ENCODE measurements at places on chromosomes 11 and 22.

DNA sequence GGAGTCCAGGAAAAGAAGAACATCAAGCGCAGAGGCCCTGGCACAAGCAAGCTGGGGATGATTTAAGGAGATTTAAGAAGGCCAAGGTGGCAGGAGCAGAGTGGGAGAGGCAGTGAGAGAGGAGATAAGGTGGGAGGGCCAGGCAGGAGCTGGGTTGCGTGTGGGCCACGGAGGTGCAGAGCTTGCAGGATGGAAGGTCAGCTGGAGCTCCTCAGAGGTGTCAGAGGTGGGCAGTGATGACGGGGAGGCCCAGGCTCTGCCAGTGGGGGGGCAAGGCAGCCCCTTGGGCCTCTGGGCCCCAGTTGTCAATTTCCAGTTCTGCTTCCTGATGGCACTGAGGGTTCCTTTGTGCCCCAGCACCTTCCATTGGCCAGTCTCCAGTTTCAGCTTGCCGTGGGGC, 6.5 kb downstream of the FRMD8 start:
- no peak for DNase-seq

GRCh38 chr11:34605481-34606325, 15.2 kb upstream of the EHF start:
- no peak for DNase-seq

GRCh38 chr11:64796757-64797541, 6.1 kb downstream of the MAP4K2 start:
- DNase-seq = no peak

GRCh38 chr11:130738611-130739010, 177.7 kb downstream of the SNX19 start:
- no peak for DNase-seq

GRCh38 chr11:45287316-45287903, 1.3 kb upstream of the SYT13 start:
- DNase-seq = no peak

GRCh38 chr11:6657346-6657745, 1.7 kb upstream of the DCHS1 start:
- DNase-seq = no peak

GRCh38 chr22:46726066-46726985, 11.7 kb downstream of the CERK start:
- DNase-seq = no peak

DNA sequence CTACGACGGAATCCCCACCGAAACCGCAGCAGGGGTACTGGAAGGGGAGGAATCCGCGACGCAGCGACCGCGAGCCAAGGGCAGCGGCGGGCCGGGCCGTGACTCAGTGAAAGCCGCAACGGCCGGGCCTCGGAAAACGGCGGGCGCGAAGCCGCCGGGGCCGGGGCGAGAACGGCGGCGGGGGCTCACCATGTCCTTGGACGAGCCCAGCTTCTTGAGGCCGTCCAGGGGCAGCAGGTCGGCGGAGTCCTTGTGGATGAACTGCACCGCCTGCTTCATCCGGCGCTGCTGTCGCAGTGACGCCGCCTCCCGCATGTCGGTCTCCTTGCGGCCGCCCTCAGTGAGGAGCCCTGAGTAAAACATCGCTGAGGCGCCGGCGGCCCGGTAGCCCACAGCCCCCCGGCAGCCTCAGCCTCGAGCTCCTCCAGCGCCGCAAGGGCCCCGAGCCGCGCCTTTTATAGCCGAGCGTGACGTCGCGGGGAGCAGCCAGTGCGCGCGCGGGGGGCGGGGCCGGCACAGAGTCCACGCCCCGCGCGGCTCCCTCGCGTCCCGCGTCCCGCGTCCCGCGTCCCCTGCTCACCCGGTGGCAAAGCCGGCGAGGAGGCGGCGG, at the start of gene NRIP3:
Gene NRIP3, minus strand, starts transcription at position 429 of the 610 bp plus-strand sequence. Its CDS starts 66 bp downstream, at position 363.
- peak; percentile 66 for DNase-seq

GRCh38 chr22:17120711-17121232, 388 bp downstream of the TMEM121B start:
- peak; percentile 39 for DNase-seq

- no peak for DNase-seq
Observed at GRCh38 chr11:17351172-17351509, 459 bp upstream of the NCR3LG1 start.

GRCh38 chr11:66331542-66332370, 4.5 kb downstream of the RIN1 start:
- DNase-seq = no peak

DNA sequence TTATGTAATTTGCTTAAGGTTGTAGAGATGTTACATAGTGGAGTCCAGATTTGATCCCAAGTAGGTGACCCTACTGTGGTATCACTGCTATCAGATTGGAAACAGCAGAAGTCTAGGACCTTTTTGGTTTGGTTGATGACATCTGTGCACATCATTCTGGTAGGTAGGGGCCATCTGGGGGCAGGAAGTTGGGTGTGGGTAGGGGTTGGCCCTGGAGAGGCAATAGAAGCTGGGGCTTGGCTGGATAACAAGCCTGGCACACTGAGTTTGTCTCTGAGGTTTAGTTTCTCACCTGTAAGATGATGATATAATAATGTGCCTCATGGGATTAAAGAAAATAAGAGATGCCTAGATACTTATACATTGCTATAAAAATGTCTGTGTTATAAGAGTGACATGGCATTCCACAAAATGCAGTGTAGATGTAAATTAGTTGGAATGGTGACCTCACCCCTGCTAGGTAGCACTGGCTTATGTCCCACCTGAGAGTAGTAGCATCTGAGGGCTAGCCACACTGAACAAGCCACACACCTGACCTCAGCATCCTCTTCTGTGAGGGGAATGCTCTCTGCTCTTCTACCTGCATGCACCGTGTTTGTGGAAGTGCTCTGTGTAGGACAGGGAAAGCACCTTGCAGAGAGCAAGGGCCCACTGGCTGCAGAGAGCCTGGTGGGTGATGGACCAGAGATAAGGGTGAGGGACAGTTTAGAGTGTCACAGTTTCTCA, 36.9 kb downstream of the PTPRJ start:
- no peak for DNase-seq

GRCh38 chr22:24165673-24166072, 15.6 kb upstream of the SUSD2 start:
- DNase-seq = no peak

GRCh38 chr11:11709447-11710239, 87.8 kb upstream of the GALNT18 start:
- DNase-seq = no peak

DNA sequence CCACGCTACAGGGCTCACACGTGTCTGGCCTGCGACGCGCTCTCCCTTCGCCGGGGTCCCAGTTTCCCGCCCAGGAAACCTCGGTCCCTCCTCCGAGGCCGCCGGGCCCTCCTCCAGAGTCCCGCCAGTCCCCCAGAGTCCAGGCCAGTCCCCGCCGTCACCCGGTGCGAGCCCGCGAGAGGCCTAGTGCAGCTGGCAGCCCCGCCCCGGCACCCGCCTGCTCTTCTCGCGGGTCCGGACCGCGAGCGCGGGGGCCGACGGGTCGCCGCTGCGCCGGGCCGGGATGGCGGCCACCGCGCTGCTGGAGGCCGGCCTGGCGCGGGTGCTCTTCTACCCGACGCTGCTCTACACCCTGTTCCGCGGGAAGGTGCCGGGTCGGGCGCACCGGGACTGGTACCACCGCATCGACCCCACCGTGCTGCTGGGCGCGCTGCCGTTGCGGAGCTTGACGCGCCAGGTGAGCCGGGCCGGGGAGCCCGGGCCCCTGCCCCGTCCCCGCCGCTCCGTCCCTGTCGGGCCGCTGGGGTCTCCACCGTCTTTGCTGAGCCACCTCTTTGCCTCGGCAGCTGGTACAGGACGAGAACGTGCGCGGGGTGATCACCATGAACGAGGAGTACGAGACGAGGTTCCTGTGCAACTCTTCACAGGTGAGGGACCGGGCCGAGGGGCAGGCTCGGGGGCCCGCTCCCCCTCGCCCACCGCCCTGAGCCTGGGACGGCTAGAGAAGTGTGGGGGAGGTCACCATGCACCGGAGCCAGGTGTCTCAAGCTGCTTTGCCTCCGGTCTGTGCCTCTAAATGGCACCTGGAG, at the start of gene PTPMT1:
Gene PTPMT1, plus strand, starts transcription at position 260 of the 809 bp plus-strand sequence. Its CDS starts 24 bp downstream, at position 284.
- DNase-seq = peak; percentile 64

DNA sequence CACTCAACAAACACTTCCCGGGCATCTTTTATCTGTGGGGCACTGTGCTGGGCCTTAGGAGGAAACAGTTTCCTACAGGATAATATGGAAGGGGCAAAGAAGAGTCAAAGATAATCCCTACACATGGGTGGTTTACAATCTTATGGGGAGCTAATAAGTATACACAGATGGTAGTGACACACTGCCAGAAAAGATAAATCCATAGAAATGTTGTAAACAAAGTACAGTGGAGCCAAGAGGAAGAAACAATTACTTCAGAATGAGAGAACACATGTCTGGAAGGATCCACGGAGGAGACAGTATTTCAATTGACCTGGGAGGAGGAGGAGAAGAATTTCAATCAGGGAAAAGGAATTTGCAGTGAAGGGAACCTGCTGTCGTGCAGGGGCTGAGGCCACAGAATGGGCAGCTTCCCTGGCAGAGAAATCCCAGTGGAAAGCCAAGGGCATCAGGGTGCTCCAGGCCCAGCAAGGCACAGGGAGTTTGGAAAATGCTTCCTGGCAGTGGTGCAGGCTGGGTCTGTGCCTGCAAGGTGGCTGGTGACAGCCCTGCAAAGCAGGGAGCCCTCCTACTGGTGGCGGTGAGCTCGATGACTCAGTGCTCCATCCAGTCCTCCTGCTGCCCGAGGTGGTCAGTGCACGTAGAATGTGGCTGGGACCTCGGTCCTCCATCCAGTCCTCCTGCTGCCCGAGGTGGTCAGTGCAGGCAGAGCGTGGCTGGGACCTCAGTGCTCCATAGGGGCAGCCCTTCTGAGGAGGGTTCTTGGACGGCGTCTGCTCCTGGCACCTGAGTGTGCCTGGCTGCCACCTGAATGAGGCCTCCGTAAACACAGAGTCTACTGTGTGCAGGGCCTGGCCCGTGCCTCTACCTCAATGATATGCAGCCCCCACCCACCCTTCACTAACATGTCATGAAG, 444.3 kb upstream of the B3GAT1 start:
- DNase-seq = no peak

GRCh38 chr11:107044503-107044902, 26.2 kb upstream of the GUCY1A2 start:
- no peak for DNase-seq

- DNase-seq = no peak
Observed at GRCh38 chr22:33167998-33168790, 110.0 kb upstream of the SYN3 start.

DNA sequence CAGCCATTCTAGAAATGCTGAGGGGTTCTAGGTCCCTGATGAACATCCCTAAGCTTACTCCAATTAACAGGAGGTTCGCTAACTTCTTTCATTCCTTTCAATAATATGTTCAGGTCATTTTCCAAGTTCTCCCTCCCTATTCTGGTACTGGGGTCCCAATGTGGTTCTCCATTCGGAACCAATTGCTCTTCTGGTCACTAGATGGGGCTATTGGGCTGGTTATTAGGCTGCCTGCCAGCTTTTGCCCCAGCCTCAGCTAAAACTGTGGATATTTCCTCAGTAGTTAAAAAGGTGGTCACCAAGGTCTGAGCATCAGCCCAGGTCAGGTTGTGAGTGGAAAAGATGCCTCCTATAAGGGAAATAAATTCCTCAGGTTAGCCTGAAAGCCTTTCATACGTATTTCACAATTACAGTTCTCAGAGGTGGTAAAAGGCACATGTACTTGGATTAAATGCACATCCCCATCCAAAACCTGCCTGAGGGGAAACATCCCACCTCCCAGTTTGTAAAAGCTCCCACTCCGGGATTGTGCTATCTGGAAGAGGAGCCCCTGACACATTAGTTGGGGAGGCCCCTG, 161.1 kb upstream of the CCDC179 start:
- no peak for DNase-seq

DNA sequence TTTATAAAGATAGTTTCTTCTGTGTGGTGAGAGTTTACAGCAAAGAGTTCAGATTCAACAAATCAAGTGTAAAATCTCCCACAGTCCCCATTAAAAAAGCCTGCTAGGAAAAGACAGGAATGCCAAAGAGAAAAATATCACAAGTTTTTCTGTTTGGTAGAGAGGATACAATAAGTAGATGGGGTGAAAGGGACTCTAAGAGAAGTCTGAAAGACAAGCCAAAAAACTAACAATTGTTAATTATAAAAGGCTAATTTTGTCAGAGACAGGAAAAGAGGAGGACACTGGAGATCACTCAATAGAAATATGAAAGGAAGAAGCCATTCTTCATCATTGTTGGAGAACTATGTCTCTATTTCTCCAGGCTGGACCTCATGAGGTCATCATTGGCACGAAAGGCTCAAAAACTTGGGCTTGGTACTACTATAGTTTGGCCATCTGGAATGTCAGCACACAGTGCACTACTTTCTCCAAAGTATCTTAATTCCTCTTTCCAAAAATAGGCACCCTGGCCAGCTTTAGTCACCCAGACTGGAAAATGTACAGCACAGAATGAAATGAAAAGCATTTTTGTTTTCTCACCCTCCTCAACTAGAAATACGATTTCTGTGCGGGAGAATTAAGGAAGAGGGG, 531 bp upstream of the SOX6 start:
- DNase-seq = no peak

DNA sequence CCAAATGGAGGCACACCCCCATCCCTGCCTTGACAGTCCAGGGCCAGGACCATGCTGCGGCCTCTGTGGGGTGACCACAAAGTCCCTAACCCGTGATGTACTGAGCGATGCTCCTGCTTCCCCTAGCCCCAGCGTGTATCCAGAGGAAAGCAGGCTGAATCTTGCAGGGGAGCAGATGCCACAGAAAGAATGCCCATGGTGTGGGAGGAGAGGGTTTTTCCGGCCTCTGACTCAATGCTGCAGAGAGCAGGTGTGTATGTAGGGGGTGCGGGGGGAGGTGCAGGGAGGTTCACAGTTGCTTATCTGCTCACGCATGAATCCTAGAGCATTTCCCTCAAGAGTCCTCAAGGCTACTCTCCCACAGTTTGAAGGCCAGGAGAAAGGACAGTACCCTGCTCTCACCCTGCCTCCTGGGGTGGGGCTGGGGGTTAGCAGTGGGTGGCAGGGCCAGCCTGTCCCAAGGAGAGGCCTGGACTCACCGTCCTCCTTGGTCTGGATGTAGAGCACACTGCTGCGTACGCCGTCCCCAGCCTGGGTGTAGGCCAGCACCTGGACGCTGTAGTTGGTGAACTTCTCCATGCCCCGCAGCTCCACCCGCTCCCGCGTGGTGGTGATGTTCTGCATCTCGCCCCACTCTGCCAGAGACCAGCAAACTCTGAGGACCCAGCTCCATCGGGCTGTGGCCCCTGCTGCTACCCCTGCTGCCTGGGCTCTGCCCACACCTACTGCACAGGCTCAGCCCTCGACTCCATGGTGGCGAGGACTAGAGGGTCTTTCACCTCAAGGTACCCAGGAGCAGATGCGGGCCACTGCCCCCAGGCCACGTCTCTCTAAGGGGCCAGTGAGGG, 130.8 kb downstream of the CEP164 start:
- no peak for DNase-seq

DNA sequence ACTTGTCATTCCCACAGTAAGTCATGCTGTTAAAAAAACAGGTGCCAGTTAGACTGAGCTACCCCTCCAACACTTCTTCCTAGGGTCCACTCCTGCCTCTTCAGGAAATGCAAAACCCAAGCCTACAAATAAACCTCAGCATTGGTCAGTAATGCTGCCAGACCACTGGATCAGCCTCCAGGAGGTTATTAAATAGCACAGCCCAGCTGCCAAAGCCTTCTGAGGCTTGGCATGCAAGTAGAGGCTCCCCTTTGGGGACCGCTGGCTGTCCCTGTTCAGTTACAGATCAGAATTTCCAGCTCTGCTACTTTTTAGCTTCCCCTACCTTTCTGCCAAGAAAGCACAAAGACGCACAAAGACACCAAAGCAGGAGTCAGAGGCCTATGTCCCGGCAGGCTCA, 33.3 kb downstream of the ABTB2 start:
- no peak for DNase-seq

GRCh38 chr11:11020747-11021149, 162.9 kb upstream of the ZBED5 start:
- DNase-seq = no peak
